Activated naive CD4-positive, alpha-beta T cell treated with anti-CD3 and anti-CD28 coated beads, Interleukin-2, amount 10 ng/mL, durations not matched to agents 7 days and 5 days (primary cell): ENCODE measurements at places on chromosomes 4 and X.

DNA sequence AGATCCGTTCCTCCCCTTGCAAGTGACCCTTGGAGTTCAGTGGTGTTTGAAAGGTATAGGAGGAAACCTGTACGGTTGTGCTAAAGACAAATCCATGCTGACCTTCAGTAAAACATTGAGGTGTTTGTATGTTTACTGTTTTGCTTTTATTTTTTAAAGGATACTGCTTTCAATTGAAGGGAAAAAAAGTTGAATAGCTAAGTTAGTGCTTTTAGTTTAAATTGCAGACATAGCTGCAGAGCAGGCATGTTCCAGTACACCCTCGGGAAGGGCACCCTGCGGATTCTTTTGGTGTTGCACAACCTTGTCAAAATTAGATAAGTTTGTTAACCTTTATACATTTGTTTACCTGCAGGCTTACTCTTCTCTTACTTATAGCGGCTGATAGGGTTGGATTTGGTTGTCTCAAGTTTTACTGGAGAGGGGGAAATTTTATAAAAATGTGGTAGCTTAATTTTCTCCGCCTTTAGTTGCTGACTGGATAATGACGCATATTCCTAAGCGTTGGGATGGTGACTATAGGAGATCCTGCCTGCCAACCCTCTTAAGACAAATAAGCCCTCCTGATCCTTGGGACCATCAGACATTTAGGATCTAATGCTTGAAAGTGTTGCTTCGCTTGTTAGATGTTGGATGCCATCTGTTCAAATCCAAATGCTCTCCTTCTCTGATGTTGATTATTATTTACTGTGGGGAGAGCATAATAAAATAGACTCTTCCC is 2.0 kb downstream of the RAPGEF2 start:
- peak; percentile 32 for DNase-seq

DNA sequence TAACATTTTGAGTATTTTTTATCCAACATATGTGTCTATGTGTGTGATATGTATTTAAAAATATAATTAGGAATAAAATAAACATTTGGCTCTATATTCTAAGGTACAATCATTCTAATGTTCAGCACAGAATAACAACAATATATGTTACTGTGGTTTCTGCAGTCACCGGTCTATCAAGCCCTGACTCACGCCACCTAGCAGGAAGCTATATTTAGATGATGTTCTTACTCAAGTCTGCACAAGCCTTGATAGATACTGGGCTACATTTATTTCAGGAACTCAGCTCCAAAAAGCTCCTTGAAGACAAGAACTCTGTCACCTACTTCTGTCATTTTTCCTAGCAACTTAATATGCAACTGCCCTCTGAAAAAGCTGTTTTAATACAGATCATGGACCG is 152.0 kb upstream of the FTHL17 start:
- DNase-seq = no peak

GRCh38 chr4:165106518-165106917 is 6.1 kb downstream of the TMEM192 start:
- DNase-seq = no peak

DNA sequence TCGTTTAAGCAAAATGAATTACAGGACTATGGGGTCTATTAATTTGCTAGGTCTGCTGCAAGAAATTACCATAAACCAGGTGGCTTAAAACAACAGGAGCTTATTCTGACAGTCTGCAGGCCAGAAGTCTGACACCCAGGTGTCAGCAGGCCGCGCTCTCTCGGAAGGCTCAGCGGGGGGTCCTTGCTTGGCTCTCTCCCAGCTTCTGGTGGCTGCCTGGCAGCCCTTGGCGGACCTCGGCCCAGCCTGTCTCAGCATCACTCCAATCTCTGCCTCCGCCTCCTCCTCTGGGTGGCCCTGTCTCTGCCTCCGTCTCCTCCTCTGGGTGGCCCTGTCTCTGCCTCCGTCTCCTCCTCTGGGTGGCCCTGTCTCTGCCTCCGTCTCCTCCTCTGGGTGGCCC is 580.5 kb upstream of the FAT1 start:
- DNase-seq = no peak

GRCh38 chr4:182023469-182023868 is 219.7 kb upstream of the TENM3 start:
- no peak for DNase-seq

DNA sequence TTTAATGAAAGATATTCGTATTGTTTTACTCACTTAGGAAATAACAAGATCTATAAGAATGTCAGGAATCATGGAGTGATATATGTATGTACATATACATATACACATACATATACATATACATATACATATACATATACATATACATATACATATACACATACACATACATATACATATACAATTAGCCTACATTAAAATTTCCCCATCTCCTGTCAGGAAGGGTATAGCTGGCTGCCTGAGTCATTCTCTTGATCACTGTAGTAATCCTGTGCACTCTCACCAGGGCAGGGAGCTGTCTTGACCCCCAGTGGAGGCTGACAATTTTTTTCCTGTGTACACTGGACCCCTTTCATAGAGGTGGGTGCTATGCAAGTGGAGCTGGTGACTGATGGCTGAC is 23.3 kb upstream of the MAGEA11 start:
- no peak for DNase-seq

GRCh38 chrX:119398587-119398973 is 556 bp upstream of the SLC25A43 start:
- no peak for DNase-seq

DNA sequence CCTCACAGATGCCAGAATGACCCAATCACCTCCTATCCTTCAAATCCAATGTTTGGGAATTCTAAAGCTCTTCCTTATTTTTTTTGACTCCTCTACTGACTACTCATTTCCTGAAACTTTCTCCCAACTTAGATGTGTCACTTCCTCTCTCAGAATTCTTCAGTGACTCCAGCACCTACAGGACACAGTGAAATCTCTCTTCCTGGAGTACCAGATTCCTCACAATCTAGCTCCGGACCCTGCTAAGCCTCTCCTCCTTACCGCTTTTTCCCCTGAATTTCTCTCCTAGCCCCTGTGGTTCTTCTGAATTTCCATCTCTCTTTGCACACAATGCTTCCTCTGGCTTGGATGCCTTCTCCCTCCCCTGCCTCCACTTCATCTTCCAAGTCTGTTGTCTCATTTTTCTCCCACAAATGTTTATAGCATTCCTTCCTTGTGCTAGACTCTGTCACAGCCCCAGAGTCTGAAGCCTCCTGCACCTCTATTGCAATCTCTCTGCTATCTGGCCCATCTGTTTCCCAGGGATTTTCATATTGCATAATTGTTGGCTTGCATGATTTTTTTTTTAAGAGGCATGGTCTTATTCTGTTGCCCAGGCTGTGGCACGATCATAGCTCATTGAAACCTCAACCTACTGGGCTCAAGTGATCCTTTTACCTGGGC is 80.1 kb downstream of the ANAPC4 start:
- no peak for DNase-seq
